Astrocyte (in vitro differentiated cells and primary cell): ENCODE measurements at places on chromosomes 2 and 18. TPM values are rescaled to one million over a fixed set of nuclear protein-coding genes. Genes with fewer than 3 reads are reported as not detected.

VAMP5 gene
- total RNA-seq: 17.1 and 17.6 TPM in 2 replicates

MDH1B gene
- 1.8 and 1.9 TPM in 2 replicates for total RNA-seq

PTPRN gene
- 76.6 and 88.2 TPM in 2 replicates for total RNA-seq

LAMA3 gene
- 0.50 and 0.86 TPM in 2 replicates for total RNA-seq

DNA sequence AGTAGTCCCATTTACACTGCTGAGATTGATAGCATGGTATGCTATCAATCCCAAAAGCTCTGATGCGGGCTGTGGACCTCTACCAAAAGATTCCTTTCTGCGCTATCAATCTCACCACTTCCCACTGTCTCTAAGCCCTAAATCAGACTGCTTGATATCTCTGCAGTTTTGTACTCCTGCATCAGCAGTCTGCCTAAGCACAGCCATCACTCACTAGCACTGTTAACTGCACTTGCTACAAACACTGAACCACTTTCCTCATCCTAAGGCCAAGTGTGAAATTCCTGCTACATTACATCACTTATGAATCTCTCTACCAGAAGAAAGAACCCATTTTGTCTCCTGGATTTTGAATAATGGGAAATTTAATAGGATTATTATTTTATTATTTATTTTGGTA is 237.0 kb downstream of the HNMT start:
- peak; percentile 63 for DNase-seq

DNA sequence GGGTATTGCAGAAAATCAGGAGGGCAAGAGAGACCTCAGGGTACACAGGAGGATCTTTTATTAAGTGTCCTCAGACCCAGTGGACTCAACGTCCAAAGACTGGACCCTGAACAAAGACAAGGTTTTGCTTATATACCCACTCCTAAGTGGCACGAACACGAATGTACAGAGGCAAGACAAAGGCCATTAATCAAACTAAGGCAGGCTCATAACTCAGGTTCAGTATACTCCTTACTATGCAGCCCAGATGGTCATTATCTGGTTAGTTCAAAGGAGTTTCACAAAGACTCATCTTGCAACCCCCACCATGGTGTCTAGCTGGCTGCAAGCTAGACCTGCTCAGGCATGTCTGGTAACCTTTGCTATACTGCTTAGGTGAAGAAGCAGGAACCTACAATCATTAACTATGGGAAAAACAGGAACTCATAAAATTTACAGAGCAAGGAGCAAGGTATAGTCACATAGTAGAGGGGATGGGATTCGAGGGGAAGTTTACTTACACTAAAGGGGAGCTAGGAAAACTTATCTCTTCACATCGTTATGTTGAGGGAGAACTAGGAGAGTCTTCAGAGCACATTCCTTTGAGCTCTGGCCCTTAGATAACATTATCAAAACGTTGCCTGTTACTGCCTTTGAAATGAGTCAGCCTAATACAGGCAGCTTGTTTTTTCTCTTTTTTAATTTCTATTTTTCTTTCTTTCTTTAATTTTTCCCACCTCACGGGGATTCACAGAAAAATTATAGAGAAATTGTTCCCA is 33.9 kb downstream of the SLC4A3 start:
- peak; percentile 64 for DNase-seq

GRCh38 chr2:229601936-229602335 is 112.4 kb downstream of the DNER start:
- peak; percentile 8 for DNase-seq

- DNase-seq: no peak
These were observed 286.2 kb upstream of the EPAS1 start for GRCh38 chr2:46010925-46011490.

GRCh38 chr18:23938043-23938756 is 76.4 kb upstream of the TTC39C start:
- no peak for DNase-seq
